ENCODE measurements at places on chromosomes 4 and X. TPM values are rescaled to one million over a fixed set of nuclear protein-coding genes. Genes with fewer than 3 reads are reported as not detected.

Gene S100G
- not detected for total RNA-seq

Gene NEXMIF
- total RNA-seq: not detected

Gene ETFDH
- total RNA-seq: 5.8 TPM

Gene TEX13D
- not detected for total RNA-seq

Gene MAGEB10
- total RNA-seq: not detected

Gene KLB
- 2.2 TPM for total RNA-seq

Gene MAGEA2B
- total RNA-seq: not detected

Gene ASB9
- total RNA-seq: 8.3 TPM

Gene PPBP
- total RNA-seq: not detected

Gene ATOH1
- not detected for total RNA-seq

Gene AMOT
- 55.7 TPM for total RNA-seq

Gene APOOL
- total RNA-seq: 21.8 TPM

Gene ETDB
- not detected for total RNA-seq

Gene GJB1
- total RNA-seq: 37.6 TPM

Gene GSPT2
- 7.3 TPM for total RNA-seq

Gene C4orf54
- total RNA-seq: not detected

Gene RBMXL3
- total RNA-seq: not detected

Gene RENBP
- 1.2 TPM for total RNA-seq

Gene CEP135
- total RNA-seq: 10.5 TPM

Gene UCP1
- 0.51 TPM for total RNA-seq

Gene CT45A5
- not detected for total RNA-seq

Gene IGSF1
- 1.00 TPM for total RNA-seq

Gene WFS1
- 24.9 TPM for total RNA-seq

Gene TMEM35A
- total RNA-seq: not detected

Gene LDB2
- not detected for total RNA-seq

Gene PNMA3
- not detected for total RNA-seq

Gene GLRA3
- total RNA-seq: not detected

Gene TCEAL3
- total RNA-seq: 3.3 TPM

Gene PAGE5
- not detected for total RNA-seq

Gene MAGEA3
- not detected for total RNA-seq

Gene MAGEC1
- not detected for total RNA-seq

Gene TACR3
- not detected for total RNA-seq

Gene MAOB
- 0.34 TPM for total RNA-seq

Gene ZBED1
- 63.7 TPM for total RNA-seq

Gene UGT2B11
- total RNA-seq: not detected

Gene MTMR8
- 2.8 TPM for total RNA-seq

Gene GCNA
- 2.8 TPM for total RNA-seq

Gene TMSB15A
- not detected for total RNA-seq

Gene N4BP2
- total RNA-seq: 27.5 TPM

Gene MAOA
- total RNA-seq: 0.74 TPM

Gene CSN2
- total RNA-seq: not detected

Gene THAP9
- total RNA-seq: 6.8 TPM

Gene SYTL4
- total RNA-seq: 6.1 TPM

Gene CSN3
- total RNA-seq: not detected

Gene PALLD
- total RNA-seq: 12.9 TPM

Gene OPRPN
- total RNA-seq: not detected

Gene SSX4
- total RNA-seq: not detected

Gene DSPP
- not detected for total RNA-seq

Gene PDGFRA
- total RNA-seq: 122 TPM
